ENCODE measurements at places on chromosomes 3 and 15.

GRCh38 chr3:2870724-2871333 lies 239.3 kb downstream of the IL5RA start:
- DNase-seq: peak; percentile 59

DNA sequence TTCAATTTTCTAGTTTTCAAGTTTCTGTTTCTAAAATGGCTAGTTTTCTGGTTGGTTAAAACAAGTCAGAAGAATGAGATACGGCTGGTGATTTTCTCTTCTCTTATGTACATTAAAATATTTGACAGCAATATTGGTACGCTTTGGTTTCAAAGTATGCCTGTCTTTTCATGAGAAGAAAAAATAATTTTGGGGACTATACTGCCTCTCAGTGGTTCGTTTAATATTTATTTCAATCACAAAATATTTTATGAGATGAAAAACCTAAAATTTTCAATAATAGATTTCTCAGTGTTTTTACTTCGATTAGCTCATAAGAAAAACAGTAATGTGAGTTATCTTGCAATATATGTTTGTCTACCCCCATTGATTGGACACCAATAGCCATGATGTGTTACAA lies 72.8 kb upstream of the AADACL2 start:
- DNase-seq: no peak

GRCh38 chr3:140062461-140062860 lies 127.5 kb downstream of the CLSTN2 start:
- DNase-seq: peak; percentile 54

GRCh38 chr3:190210608-190211007 lies 89.9 kb upstream of the P3H2 start:
- DNase-seq: no peak

DNA sequence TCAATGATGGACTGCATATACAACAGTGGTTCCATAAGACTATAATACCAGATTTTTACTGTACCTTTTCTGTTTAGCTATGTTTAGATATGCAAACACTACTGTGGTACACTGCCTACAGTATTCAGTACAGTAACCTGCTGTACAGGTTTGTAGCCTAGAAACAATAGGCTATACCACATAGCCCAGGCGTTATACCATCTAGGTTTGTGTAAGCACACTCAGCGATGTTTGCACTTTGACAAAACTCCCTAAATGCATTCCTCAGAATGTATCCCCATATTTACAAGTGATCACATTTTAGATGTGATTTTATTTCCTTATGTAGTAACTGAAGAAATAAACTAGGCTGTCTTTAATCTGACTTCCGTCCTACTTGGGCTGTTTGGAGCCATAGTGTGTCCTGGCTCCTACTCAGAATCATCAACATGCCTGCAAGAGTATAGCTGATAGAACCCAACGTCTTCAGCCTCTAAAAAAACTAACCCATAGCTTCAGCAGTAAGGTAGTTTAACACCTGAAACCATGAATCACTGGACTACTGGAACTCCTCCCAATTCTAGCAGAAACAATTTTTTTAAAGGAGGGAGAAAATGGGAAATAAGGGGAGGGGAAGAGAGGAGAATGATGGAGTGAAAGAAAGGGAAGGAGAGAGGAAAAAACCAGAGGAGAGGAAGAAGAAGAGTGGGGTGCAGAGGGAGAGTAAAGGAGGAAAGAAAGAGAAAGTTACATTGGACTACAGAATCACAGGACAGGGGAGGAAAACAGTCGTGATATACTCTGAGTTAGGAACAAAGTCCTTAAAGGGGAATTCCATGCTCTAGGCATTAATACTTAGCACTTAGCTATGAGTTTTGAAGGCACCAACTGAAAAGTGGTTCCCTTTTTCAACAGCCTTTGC lies 67.7 kb upstream of the PLXND1 start:
- no peak for DNase-seq

DNA sequence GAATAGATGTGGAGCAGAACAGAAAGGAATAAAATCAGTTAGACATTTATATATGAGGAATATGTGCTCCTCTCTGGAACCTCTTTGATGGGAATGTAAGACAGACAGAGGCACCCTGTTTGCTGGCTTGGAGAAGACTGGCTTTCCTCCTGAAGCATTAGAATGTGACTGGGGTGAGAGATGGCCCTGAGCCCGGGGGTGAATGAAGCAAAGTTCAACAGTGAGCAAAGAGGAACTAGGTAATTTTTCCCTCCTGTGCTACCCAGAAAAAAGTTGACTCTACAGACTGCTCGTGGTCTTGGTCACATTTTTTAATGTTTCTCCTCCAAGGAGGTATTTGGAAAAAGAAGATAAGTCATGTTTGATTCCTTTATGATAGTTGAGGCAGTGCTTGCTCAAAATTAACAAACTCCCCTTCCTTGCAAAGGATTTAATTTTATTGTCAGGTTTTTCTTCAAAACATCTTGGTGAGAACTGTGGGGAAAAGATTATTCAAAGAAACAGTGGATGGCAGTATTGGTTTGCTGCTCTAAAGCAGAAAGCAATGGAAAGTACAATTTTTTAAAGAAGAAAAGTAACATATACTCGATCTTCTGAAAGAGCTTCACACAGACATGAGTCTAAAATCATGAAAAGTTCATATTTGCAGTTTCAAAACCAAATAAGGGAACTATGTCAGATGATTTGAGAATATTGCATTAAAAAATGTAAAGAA lies 370.4 kb upstream of the CDIN1 start:
- no peak for DNase-seq

DNA sequence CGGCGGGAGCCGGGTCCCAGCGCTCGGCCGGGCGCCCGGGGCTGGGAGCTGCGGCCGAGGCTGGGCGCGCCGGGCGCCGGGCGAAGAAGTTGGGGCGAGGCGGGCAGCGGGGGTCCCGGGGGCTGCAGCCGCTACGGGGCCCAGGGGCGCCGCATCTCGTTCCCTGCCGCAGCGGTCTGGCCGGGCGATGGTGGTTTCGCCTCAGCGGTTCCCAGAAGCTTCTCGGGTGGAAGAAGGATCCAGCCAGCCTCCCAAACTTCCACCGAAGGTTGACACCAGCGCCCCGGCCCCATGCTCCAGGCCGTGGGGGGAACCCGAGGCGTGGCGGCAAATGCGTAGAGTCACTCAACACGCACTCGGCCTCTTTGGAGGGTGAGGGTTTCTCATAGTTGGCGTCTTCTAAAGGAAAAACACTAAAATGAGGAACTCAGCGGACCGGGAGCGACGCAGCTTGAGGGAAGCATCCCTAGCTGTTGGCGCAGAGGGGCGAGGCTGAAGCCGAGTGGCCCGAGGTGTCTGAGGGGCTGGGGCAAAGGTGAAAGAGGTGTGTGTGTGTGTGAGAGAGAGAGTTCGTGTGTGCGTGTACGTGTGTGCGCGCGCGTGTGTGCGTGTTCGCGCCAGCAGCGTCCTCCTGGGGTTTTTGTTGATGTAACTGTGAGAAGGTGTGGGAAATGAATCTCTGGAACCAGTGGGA lies 940 bp downstream of the BOC start:
- peak; percentile 9 for DNase-seq

- no peak for DNase-seq
Observed at GRCh38 chr3:126351771-126352475, 5.3 kb downstream of the KLF15 start.

DNA sequence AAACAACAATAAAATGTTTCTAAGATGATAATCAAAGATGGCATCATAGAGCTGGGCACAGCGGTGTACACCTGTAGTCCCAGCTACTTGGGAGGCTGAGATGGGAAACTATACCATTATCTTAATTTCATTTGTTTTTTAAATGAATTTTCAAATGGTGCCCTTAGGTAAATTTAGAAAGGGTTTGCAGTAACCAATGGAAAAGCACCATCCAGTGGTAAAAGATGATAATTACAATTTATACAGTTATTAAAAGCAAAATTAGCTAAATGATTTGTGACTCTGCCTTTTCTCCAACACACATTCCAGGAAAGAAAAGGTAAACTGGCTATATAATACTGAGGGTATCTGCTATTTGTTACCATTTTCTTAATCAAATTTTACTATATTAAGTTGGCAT lies 14.4 kb upstream of the ANKRD28 start:
- peak; percentile 39 for DNase-seq

GRCh38 chr3:153165261-153165681 lies 3.2 kb downstream of the RAP2B start:
- peak; percentile 31 for DNase-seq

GRCh38 chr15:39429898-39430357 lies 151.0 kb upstream of the THBS1 start:
- DNase-seq: peak; percentile 67

- DNase-seq: no peak
Observed at GRCh38 chr3:49341996-49342395, 2.1 kb upstream of the USP4 start.

DNA sequence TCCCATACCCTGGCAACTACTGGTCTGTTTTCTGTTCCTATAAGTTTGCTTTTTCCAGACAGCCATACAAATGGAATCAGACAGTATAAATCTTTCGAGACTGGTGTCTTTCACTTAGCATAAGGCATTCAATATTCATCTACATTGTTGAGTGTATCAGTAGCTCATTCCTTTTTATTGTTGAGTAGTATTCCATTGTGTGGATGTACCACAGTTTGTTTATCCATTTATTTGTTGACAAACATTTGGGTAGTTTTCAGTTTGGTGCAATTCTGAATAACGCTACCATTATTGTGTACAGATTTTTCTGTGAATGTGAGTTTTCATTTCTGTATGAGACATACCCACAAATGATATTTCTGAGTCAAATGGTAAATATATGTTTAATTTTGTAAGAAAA lies 35.4 kb downstream of the LARP6 start:
- DNase-seq: no peak

- peak; percentile 85 for DNase-seq
Observed at GRCh38 chr15:62469874-62470688, 305.0 kb upstream of the C2CD4B start.

- no peak for DNase-seq
Observed at GRCh38 chr15:59950603-59951388, 53.3 kb upstream of the FOXB1 start.

GRCh38 chr3:53865732-53866499 lies 16.0 kb downstream of the ACTR8 start:
- DNase-seq: no peak

- DNase-seq: no peak
Observed at GRCh38 chr15:61748529-61748928, 311.7 kb downstream of the VPS13C start.

GRCh38 chr3:38346587-38347410 lies at the start of gene XYLB:
TSS of gene XYLB (plus strand) at chr3:38346785. CDS start at chr3:38346869, 84 bp downstream.
- DNase-seq: peak; percentile 84

GRCh38 chr15:51398626-51399025 lies 57.2 kb downstream of the GLDN start:
- no peak for DNase-seq

DNA sequence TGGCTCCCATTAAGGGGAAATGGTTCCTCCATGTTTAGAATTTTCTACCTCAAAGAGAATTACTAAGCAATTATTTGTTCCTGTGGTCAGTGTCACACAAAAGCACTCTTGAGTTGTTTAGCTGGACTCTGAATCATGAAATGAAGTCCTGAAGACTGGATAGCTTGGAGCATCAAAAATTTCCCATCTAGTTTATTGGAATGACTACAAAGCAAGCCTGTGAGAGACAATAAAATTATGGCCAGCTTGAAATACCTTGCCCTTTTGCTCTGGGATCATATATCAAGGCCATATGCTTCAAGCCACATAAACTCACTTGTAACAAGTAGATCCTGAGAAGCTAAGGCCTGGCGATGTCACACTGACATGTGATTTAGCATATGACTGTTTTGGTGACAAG lies 292.3 kb downstream of the TIGIT start:
- no peak for DNase-seq

GRCh38 chr3:115341208-115341607 lies 194.1 kb upstream of the ZBTB20 start:
- DNase-seq: peak; percentile 83

- DNase-seq: no peak
Observed at GRCh38 chr15:64369078-64369607, 12.1 kb downstream of the PCLAF start.

All from kidney tubule cell (primary cell).